ENCODE measurements at places on chromosomes 7 and 10.

- no peak for DNase-seq
Measured at GRCh38 chr10:118966076-118966849, 63.3 kb upstream of the NANOS1 start.

DNA sequence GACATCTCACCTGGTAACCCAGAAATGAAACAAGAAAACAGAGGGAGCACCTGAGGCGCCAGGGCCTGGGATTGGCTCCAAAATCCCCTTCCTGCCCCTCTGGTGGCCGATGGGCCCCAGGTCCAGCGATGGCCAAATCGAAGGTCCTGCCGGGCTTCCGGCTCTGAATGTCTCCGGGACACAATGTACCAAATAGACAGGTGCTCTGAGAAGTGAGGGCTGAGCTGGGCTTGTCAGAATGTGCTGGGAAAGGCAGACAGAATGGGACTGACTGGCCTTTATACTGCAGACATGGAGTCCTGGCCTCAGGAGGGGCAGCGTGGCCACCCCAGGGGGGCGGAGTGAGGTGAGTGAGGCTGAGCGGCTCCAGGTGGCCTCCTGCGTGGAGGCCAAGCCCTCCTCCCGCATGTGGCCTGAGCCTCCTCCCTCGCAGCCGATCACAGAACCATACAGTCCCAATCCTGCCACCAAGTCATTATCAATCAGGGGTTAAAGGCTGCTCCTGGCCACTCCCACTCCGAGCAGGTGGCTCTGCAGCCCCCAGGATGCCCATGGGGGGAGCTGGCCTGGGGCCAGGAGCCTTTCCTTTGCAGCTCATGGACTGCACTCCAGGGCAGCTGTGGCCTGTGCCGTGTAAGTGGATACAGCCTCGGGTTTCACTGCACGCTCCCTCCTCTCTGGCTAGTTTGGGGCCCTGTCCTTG, 185.5 kb downstream of the ADARB2 start:
- DNase-seq = no peak

DNA sequence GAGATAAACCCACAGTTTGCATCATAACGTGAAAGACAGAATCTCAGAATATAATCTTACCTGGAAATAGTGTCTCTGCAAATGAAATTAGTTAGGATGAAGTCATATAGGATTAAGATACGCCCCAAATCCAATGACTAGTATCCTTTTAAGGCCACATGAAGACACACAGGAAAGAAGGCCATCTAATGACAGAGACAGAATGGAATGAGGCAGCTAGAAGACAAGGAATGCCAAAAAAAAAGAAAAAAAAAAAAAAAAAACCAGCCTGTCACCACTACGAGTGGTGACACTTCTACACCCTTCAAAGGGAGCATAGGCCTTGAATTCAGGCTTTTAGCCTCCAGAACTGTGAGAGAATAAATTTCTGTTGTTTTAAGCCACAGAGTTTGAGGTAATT, 82.9 kb downstream of the HYCC1 start:
- DNase-seq = no peak

DNA sequence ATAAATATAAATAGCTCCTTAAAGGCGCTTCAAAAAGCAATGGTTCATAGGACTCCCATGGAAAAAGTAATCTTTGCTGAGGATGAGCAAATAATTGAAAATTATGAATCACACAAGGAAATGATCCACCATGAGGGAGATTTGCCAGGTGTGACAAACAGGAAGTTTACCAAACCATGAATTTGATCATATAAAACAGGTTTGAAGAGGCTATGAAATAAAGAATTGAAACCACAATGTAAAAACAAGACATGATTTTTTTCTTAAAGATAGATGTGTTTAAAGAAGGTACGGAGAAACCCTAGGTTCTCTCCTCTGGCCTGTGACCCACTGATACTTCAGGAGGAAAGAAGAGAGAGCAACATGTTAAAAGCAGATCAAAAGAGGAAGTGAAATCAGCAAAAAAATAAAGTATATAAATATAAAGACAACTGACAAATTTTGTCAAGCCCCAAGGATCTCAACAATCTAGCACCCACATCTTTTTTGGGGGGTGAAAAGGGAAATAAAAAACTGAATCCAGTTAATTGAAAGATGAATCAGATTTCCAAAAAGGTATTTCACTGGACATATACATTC, 111.3 kb upstream of the ASAH2 start:
- no peak for DNase-seq

DNA sequence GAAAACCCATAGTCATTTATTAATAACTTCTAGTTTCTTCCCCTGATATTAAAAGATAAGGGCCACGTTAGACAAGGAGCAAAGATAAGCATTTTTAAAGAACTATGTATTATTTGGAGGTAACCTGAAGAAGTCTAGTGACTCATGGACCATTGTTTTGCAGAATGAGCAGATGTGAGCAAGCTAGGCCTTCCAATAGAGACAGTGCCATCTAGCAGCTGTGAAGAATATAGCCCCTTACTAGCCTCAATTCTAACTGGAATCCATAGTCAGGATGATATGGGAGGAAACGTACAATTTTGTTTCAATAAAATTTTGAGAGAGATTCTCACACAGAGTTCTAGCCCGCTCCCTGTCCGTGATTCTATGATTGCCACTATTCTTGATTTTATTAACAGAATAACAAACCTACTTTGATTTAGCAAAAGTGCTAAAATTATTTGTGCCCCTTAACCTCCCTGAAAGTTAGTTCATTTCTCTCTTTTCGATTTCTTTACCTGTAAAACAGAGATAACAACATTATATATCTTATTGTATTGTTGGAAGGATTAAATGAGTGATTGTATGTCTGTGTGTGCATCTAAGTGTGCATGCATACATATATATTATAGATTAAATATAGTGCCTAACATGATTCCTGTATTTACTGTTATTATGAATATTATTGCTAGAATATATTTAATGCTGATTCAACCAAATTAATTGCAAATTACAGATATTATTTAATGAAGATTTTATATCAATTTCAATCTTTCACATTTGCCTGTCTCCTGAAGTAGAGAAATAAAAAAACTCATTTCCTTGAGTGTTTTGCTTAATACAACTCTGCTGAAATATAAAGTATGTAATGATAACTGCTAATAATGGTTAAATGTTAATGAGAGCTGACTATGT, 22.7 kb downstream of the FAM237B start:
- no peak for DNase-seq

GRCh38 chr7:42597300-42597699, 314.6 kb downstream of the C7orf25 start:
- no peak for DNase-seq

DNA sequence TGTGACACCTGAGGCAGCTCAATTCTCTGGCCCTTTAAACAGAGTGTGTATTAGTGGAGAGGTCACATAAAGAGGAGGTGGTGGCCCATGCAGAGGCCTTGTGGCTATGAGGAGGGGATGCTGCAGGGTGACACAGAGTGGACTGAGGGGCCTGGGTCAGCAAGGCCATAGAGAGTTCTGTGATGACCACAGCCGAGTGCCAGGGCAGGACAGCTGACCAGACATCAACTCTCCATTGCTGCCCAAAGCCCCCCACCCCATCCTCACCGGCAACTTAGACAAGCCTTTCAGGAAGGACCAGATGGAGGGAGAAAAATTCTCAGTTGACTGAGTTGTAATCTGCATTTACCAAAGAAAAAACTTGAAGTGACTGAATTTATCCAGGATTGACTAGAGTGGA, 378.1 kb downstream of the RPS24 start:
- no peak for DNase-seq

DNA sequence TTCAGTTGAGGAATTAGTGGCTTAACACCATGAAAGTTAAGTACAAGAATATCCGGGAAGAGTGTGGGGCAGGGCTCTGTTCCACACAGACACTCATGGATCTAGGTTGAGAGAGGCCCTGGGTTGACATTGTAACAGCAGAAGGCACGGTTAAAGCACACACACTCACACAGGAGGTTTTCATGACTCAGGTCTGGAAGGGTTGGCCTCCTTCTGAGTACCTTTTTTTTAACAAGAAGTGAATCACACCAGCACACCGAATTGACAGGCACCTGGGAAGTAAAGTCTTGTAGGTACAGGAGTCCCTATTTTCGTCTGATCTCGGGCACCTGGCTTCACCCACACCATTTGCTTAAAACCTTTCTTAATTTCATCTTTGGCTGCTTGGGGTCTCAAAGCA, 509.4 kb upstream of the ADARB2 start:
- no peak for DNase-seq

- no peak for DNase-seq
Measured at GRCh38 chr7:145378197-145378596, 542.3 kb upstream of the TPK1 start.

- no peak for DNase-seq
Measured at GRCh38 chr10:33193701-33194521, 140.6 kb downstream of the NRP1 start.

- DNase-seq = peak; percentile 16
Measured at GRCh38 chr7:103989200-103989784, at the start of gene RELN. Gene RELN (minus strand): TSS chr7:103989658. CDS start chr7:103989356, 302 bp downstream.

- DNase-seq = no peak
Measured at GRCh38 chr7:33854801-33855350, 50.5 kb upstream of the BMPER start.

- DNase-seq = no peak
Measured at GRCh38 chr7:91883676-91884362, 3.3 kb upstream of the MTERF1 start.

- DNase-seq = no peak
Measured at GRCh38 chr10:69774596-69774995, 27.1 kb upstream of the COL13A1 start.

GRCh38 chr10:108545921-108546320, 1377.4 kb downstream of the XPNPEP1 start:
- no peak for DNase-seq

DNA sequence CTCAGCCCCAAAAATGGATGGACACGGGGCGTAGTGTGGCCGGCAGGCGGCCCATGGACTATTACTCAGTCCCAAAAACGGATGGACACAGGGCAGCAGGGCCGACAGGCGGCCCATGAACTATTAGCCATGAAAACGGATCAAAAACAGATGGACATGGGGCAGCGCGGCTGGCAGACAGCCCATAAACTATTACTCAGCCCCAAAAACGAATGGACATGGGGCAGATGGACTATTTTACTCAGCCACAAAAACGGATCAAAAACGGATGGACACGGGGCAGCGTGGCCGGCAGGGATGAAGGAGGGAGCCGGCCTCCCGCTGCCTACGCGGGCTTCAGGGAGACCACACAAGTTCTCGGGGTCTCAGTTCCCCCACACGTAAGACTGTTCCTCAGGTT, 32.9 kb downstream of the GPER1 start:
- no peak for DNase-seq

DNA sequence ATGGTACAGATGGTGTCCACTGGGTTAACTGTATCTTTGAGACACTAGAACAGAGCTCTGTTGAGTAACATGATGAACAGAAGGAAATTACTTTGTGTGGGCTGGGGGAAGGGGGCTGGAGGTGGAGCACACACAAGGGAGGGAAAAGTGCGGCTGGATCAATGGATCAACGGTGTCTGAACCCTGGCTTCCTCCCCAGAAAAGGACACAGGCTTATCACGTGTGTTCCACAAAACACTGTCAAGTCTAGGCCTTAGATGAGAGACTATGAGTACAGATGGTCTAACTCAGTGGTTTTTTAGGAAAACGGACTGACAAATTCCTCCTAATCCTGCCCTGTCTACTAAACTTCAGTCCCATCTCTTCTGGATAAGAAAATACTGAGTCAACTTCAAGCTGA, 27.8 kb downstream of the HSPB1 start:
- no peak for DNase-seq

DNA sequence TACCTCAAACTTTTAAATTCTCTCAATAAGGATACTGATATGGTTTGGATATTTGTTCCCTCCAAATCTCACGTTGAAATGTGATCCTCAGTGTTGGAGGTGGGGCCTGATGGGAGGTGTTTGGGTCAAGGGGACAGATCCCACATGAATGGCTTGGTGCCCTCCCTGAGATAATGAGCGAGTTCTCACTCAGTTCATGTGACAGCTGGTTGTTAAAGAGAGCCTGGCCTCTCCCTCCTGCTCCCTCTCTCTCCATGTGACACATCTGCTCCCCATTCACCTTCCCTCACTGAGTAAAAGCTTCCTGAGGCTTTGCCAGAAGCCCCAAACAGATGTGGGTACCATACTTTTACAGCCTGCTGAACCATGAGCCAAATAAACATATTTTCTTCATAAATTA, 19.2 kb downstream of the ABCB4 start:
- no peak for DNase-seq

DNA sequence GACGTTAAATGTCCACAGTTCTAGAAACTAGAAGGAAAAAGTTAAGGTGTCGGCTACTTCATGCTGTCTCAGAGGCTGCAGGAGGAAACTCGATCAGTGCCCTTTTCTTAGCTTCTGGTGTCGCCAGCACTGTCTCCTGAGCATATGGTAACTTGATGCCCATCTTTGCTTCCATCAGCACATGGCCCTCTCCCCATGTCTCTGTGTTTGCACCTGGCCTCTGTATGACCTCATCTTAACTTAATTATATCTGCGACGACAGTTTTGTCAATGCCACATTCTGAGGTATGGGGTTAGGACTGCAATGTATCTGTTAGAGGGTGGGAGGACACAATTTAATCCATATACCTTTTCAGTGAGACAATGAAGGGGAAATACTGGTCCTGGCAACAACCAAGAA, 449.9 kb downstream of the POM121L12 start:
- DNase-seq = no peak

GRCh38 chr7:43363035-43363791, 219.7 kb upstream of the STK17A start:
- DNase-seq = no peak

GRCh38 chr10:3295582-3296151, 123.1 kb upstream of the PITRM1 start:
- no peak for DNase-seq

DNA sequence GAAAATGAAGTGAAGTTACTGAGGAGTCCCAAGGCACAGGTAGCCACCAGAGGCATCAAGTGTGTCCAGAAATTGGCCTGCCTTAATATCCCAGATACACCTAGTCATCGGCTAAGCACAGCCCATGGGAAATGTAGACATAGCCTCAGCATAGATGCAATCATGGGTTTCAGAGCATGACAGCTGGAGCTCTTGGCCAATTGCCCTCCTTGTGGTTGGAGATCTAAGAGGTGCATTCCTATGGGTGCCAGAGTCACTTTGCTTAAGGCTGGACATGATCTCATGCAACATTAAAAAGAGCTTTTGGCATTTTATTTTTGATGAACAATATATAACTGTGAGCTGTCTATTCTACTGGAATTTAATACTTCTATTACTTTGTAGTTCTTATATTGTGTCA, 758.0 kb upstream of the LRRTM3 start:
- no peak for DNase-seq

DNA sequence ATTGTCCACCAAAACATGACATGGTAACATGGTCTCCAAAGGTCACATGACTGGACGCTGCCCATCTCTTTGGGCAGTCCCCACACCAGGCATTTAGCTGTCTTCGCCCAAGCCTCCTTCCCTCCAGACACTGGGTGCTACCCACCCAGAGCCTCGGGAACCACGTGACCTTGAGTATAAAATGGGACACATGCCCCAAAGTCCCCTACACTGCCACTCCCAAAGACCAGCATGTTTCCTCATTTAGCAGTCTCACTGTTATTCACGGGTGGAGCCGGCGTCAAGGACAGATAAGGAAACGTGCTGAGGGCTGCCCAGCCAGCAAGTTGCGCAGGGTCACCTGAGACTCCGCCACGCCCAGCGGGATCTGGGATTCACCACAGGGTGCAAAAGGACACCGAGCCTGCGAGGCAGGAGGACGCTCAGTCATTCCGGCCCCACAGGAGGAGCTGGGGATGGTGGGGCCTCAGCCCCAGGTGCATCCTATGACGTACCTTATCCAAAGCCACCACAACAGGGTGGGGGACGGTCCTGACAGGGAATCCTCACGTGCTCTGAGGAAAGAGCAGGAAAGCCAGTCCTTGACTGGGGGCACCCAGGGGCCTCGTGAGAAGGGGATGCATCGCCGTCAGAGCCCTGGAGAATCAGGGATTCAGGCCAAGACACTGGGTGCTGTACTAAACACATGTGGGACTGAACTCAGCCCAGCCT, 226.9 kb downstream of the TNS3 start:
- no peak for DNase-seq

Data from renal pelvis (tissue), 12 donors.